Stimulated activated CD4-positive, alpha-beta T cell treated with anti-CD3 and anti-CD28 coated beads, Interleukin-12 subunit alpha, Interleukin-12 subunit beta, amount 100 ng/mL, for 24 hours (primary cell): ENCODE measurements at places on chromosomes 2 and 18.

GRCh38 chr2:239014458-239015217 is 166.8 kb downstream of the TWIST2 start:
- DNase-seq = no peak

- DNase-seq = no peak
These were observed 625.6 kb downstream of the EPHA4 start for GRCh38 chr2:220946552-220946951.

GRCh38 chr2:50582164-50582563 is 449.8 kb downstream of the NRXN1 start:
- no peak for DNase-seq

GRCh38 chr2:37648331-37649011 is 23.0 kb downstream of the CDC42EP3 start:
- no peak for DNase-seq

DNA sequence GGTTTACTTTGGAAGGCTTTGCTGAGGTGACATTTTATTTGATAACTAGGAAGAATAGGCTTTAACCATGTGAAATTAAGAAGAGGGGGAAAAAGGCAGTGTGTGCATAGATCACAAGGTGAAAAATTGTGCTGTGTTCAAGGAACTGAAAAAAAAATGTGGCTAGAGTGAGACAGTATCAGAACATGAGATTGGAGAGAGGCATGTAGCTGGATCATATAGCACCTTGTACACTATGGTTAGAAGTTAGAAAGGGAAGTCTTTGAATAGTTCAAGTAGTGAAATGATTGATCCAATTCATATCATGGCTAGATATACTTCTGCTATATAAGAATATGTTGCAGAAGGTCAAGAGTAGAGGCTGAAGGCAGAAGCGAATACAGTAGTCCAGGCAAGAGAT is 12.3 kb upstream of the TNFRSF11A start:
- no peak for DNase-seq

DNA sequence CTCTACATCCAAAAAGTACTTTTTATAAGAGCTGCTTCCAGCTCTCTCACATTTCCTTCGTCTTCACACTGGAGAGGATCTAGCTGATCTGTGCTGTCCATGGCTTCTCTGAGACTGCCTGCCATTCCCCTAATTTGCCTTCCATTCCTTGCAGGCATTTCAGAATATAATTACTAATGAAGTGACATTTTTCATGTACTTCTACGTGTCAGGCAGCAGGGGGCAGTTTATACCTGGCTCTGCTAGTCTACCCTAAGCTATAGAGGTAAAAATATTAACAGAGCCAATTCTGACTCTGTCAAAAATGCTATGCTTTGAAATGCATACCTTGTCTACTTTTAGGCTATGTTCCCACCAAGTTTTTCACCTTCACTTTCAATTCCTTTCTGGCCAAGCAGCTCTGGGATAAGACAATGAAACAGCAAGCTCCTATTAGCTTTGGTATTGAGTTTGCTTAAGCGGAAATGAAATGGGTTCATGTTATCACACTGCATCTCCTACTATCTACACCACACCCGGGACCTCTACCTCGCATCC is 81.9 kb downstream of the MEP1B start:
- DNase-seq = no peak
